ENCODE measurements at places on chromosomes 2 and 18.

DNA sequence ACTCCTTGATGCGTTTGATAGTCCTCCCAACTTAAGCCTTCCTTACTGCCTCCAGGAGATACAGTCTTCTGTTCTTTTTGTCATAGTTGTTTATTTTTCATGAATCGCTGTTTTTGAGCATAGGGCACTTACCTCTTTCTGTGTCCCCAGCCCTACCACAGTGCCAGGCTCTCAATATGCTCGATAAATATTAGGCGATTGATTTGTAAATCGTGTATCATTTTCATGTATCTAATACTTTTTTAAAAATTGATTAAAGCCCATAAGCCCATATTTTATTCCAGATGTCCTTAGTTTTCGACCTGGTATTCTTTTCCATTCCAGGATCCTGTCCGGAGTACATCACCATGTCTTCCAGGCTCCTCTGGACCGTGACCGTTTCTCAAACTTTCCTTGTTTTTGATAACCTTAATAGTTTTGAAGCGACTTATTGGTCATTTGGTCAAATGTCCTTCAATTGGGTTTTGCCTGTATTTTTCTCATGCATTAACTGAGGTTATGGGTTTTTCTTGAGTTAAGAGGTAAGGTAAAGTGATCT lies 444 bp upstream of the MMADHC start:
- DNase-seq: no peak

- no peak for DNase-seq
Measured at GRCh38 chr2:105329561-105330495, at the start of gene TGFBRAP1. Gene TGFBRAP1 (minus strand): TSS chr2:105329735. CDS start chr2:105308301, 21,434 bp downstream.

GRCh38 chr2:42693013-42693615 lies 70.8 kb downstream of the OXER1 start:
- no peak for DNase-seq

DNA sequence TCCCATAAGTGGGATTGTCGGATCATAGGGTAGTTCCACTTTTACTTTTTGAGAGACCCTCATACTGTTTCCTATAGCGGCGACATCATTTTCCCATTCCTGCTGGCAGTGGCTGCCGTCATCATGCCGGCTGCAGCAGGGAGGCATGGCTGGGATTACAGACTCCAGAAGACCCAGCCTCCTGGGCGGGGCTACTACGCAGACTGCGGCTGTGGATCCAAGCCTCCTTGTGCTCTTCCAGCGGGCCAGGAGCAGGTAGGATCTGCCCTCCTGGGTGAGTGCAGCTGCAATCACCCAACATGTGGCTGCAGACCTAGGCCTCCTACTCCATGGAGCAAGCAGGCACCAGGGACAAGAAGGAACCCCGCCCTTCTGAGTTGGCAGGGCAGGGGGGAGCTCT lies 359.2 kb downstream of the GALR1 start:
- no peak for DNase-seq

DNA sequence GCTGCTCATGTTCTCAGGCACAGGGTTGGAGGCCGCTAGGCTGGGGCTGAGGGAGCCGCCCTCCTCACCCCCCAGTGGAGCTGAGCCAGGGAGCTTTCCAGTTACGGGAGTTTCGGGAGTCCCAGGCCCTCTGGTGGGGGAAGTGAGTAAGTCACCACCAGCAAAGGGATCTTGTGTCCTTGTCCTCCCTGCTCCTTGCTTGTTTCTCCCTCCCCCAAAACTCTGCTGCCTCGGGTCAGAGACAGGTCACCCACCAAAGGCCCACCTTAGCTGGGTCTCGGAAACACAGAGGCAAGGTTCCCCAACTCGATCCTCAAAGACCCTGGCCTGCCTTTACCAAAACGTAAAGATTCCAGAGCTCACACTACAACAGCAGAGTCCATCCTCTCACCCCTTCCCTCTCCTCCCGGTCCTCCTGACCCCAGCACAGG lies 60.5 kb upstream of the POMC start:
- no peak for DNase-seq
